Adrenal gland (tissue), 19 donors: ENCODE measurements at places on chromosomes 3 and 15. TPM values are rescaled to one million over a fixed set of nuclear protein-coding genes. Genes with fewer than 3 reads are reported as not detected.
A peak's percentile ranks its signal among the peaks of the same experiment; 100 is the strongest.

The EIF4E3 gene
- 13.1 TPM for polyA plus RNA-seq

The AAGAB gene
- 13.3 TPM for polyA plus RNA-seq

The TEX55 gene
- polyA plus RNA-seq: not detected

The COL7A1 gene
- 66.9 TPM for polyA plus RNA-seq

The RNF111 gene
- 8.3 TPM for polyA plus RNA-seq

DNA sequence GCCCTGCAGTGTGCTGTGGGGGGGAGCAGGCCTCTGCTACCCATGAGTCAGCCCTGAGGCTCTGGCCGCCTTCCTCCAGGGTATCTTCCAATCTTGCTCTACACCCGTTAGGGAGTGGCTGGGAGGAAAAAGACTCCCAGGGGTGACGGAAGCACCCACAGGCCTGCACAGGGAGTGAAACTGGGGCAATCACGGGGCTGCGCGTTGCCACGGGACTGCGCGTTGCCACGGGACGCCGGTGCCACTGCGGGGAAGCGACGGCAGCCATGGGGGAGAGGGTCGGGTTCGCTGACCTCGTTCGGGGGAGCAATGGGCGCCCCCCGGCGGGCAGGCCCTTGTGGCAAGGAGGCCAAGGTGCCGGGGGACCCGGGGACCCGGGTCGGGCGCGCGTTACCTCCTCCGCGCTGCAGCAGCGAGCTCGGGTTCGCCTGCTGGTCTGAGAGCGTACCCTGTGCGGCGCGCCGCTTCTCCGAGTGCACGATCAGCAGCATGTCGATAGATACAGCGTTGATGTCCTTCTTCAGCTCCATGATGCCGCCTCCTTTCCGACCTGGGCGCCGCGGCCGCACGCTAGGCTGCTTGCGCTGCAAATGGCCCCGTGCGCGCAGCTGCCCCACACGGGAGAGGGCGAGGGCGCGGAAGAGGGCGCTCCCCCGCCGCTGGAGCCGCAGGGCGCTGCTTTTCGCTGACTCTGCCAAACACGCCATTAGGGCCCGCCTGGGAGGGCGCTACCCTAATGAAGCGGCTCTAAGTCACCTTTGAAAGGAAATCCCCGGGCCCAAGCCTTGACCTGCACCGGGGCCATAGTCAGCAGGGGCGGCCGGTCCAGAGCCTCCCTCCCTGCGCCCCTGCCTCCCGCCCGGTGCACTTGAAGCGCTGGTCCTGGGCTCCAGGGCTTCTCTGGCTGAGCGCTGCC, at the start of gene KY:
KY (minus strand) TSS at position 592 of the 916 bp plus-strand sequence; CDS start at position 530, 62 bp downstream.
- peaks cover 6% of the 10 kb centered on the region for H3K4me1 ChIP-seq
- H3K4me3 ChIP-seq: peak within 1 kb of the TSS; percentile 55
- peak within 1 kb of the TSS; percentile 91 for H3K27ac ChIP-seq
- no peaks in the 10 kb centered on the region for H3K36me3 ChIP-seq

GRCh38 chr3:79396595-79396994, 371.2 kb downstream of the ROBO1 start:
- no peaks in the 10 kb centered on the region for H3K36me3 ChIP-seq
- no peak overlapping the region for H3K4me3 ChIP-seq
- DNase-seq: no peak
- H3K4me1 ChIP-seq: no peaks in the 10 kb centered on the region
- H3K27me3 ChIP-seq: no peaks in the 10 kb centered on the region

GRCh38 chr3:14243782-14244181, 65.2 kb downstream of the LSM3 start:
- H3K36me3 ChIP-seq: no peaks in the 10 kb centered on the region
- no peak overlapping the region for H3K27ac ChIP-seq
- H3K4me1 ChIP-seq: peaks cover 3% of the 10 kb centered on the region

DNA sequence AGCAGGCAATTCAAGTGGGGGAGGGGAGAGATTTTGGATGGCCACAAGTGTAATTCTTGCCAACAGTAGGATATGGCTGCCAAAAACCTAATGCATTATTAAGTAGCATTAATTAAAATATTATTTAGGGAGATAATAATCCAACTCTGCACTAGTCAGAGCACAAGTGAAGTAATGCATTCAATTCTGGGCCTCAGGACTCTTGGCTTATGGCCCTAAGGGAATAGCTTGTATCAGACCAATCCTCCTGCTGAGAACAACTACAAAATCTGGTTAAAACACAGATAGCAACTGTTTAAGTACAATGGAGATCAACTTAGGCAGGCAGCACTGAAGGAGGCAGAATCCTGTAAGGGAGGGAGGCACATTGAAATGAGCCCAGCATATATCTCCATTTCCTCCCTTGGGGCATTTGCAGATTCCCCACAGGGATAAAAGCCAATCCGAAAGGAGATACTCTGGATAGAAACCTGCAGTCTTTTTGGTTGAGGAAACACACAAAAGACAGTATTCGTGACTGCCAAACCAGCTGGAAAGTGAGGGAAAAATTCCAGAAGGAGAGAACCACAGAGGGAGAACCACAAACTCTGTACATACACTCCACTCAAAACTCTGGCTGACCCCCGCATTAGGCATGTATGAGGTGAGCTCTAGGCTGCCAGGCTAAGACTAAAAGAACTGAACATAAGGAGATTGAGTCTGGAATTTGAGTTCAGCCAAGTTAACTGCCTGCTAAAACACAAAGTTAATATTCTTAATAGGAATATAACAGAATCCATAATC, 57.4 kb downstream of the ETFA start:
- DNase-seq: no peak
- no peak overlapping the region for H3K27ac ChIP-seq
- no peaks in the 10 kb centered on the region for H3K4me1 ChIP-seq
- no peaks in the 10 kb centered on the region for H3K36me3 ChIP-seq
- no peaks in the 10 kb centered on the region for H3K27me3 ChIP-seq
- no peak overlapping the region for H3K4me3 ChIP-seq

DNA sequence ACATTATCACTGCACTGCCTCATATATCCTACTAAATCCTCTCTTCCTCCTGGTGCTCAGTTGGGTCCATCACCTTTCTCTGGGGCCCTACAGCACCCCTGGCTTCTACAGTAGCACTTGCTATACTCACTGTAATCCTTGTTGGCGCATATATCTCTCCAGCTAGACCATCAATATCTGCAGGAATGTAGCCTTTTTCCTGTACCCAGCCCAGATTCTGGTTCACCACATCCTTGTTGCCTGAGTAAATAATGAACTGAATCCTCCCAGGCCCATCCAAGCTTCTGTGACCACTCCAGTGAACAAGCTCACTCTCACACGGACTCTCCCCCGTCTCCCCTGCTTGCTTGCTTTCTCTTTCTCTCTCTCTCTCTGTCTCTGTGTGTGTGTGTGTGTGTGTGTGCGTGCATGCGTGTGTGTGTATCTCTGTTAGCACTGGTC, 62.5 kb upstream of the LIPC start:
- no peak overlapping the region for H3K27ac ChIP-seq
- no peaks in the 10 kb centered on the region for H3K36me3 ChIP-seq
- DNase-seq: no peak
- no peak overlapping the region for H3K4me3 ChIP-seq
- H3K27me3 ChIP-seq: no peaks in the 10 kb centered on the region
- H3K4me1 ChIP-seq: no peaks in the 10 kb centered on the region

GRCh38 chr3:48151058-48151806, 37.0 kb downstream of the CDC25A start:
- DNase-seq: peak; percentile 80
- H3K4me3 ChIP-seq: no peak overlapping the region
- H3K27me3 ChIP-seq: no peaks in the 10 kb centered on the region
- H3K27ac ChIP-seq: no peak overlapping the region
- H3K36me3 ChIP-seq: no peaks in the 10 kb centered on the region
- peaks cover 8% of the 10 kb centered on the region for H3K4me1 ChIP-seq

- no peaks in the 10 kb centered on the region for H3K36me3 ChIP-seq
- peaks cover 25% of the 10 kb centered on the region for H3K4me1 ChIP-seq
- DNase-seq: no peak
- H3K4me3 ChIP-seq: no peak overlapping the region
These were observed 30.7 kb downstream of the LMCD1 start for GRCh38 chr3:8532251-8532871.

GRCh38 chr15:51269496-51269895, 68.9 kb downstream of the CYP19A1 start:
- no peak overlapping the region for H3K4me3 ChIP-seq
- DNase-seq: no peak
- H3K27me3 ChIP-seq: no peaks in the 10 kb centered on the region
- H3K4me1 ChIP-seq: peaks cover 12% of the 10 kb centered on the region
- H3K27ac ChIP-seq: no peak overlapping the region
- no peaks in the 10 kb centered on the region for H3K36me3 ChIP-seq

DNA sequence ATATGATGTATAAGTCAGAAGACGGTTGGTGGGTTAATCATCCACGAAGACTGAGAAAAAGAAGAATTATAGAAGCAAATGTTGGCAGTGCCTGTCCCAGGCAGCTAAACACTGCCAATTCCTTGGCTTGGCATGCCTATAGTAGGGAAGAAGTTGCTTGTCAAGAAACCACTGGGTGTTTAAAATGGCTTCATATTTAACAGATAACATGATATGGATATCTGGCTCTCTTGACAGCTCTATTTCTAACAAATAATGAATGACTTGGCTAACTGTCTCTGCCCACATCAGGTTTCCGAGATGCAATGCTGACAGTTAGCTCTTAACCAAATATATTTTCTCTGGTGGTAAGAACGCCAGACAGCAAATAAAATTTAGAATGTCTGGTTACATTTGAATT, 341.7 kb upstream of the KCNMB2 start:
- H3K4me1 ChIP-seq: peaks cover 14% of the 10 kb centered on the region
- H3K36me3 ChIP-seq: no peaks in the 10 kb centered on the region
- DNase-seq: no peak
- no peak overlapping the region for H3K4me3 ChIP-seq
- no peaks in the 10 kb centered on the region for H3K27me3 ChIP-seq
- H3K27ac ChIP-seq: no peak overlapping the region

DNA sequence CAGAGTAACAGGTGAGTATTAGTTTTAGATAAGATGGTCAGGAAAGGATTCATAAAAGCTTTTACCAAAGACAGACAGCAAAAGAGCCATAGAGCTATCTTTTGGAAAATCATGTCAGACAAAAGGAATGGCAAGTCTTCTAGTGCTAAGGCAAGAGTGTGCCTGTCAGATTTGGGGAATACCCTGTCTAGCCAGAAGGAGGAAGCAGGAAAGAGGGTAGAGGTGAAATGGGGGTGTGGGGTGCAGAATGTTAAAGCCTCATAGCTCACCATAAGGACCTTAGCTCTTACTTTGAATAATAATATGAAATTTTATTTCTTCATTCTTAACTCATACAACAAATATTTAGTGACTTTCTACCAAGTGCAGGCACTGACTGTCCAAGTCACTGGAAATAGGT, 512.1 kb upstream of the ROBO2 start:
- no peak for DNase-seq
- H3K4me3 ChIP-seq: no peak overlapping the region
- H3K27ac ChIP-seq: no peak overlapping the region
- no peaks in the 10 kb centered on the region for H3K27me3 ChIP-seq
- no peaks in the 10 kb centered on the region for H3K4me1 ChIP-seq

DNA sequence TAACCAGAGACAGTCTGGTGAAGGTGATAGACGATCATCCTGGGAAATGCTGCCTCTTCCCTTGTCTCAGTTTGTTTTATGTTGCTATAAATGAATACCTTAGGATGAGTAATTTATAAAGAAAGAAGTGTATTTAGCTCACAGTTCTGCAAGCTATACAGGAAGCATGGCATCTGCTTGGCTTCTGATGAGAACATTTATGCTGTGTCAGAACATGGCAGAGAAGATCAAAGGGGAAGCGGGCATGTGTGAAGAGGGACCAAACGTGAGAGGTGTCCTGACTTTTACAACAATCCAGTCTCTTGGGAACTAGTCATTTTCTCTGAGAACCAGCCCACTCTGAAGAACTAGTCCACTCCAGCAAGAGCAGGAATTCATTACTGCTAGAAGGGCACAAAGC, 9.6 kb downstream of the CMC1 start:
- no peak overlapping the region for H3K4me3 ChIP-seq
- DNase-seq: no peak
- no peak overlapping the region for H3K27ac ChIP-seq
- no peaks in the 10 kb centered on the region for H3K27me3 ChIP-seq

- H3K4me3 ChIP-seq: no peak overlapping the region
- H3K4me1 ChIP-seq: no peaks in the 10 kb centered on the region
- H3K27me3 ChIP-seq: peaks cover 5% of the 10 kb centered on the region
These were observed 134.7 kb downstream of the PEX5L start for GRCh38 chr3:179902061-179902460.

DNA sequence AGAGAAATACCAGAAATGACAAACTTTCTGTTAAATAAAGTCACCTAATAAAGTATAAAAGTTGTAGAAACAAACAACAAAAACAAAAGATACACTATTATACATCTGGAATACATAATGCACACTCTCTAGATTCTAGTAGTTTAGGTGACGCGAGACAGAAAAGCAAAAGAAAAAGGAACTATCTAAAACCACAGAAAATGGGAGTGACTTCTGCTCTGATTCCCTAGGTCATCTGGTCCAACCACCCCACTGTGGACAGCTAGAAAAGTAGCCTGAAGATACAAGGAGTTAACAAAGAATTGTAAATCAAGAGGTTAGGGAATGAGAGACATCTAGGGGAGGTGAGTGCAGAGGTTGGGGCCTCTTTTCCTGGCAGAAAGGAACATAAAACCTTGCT, 39.1 kb downstream of the DHX36 start:
- H3K4me1 ChIP-seq: no peaks in the 10 kb centered on the region
- no peak overlapping the region for H3K4me3 ChIP-seq
- no peak for DNase-seq
- no peaks in the 10 kb centered on the region for H3K27me3 ChIP-seq
- H3K36me3 ChIP-seq: no peaks in the 10 kb centered on the region

- H3K4me1 ChIP-seq: peaks cover 7% of the 10 kb centered on the region
- H3K27ac ChIP-seq: no peak overlapping the region
- no peaks in the 10 kb centered on the region for H3K36me3 ChIP-seq
- DNase-seq: no peak
- H3K27me3 ChIP-seq: no peaks in the 10 kb centered on the region
These were observed 6.3 kb upstream of the MTHFS start for GRCh38 chr15:79903144-79903543.

GRCh38 chr15:99369196-99369595, 117.9 kb downstream of the LRRC28 start:
- DNase-seq: no peak
- no peaks in the 10 kb centered on the region for H3K4me1 ChIP-seq
- no peak overlapping the region for H3K4me3 ChIP-seq
- H3K27ac ChIP-seq: no peak overlapping the region

DNA sequence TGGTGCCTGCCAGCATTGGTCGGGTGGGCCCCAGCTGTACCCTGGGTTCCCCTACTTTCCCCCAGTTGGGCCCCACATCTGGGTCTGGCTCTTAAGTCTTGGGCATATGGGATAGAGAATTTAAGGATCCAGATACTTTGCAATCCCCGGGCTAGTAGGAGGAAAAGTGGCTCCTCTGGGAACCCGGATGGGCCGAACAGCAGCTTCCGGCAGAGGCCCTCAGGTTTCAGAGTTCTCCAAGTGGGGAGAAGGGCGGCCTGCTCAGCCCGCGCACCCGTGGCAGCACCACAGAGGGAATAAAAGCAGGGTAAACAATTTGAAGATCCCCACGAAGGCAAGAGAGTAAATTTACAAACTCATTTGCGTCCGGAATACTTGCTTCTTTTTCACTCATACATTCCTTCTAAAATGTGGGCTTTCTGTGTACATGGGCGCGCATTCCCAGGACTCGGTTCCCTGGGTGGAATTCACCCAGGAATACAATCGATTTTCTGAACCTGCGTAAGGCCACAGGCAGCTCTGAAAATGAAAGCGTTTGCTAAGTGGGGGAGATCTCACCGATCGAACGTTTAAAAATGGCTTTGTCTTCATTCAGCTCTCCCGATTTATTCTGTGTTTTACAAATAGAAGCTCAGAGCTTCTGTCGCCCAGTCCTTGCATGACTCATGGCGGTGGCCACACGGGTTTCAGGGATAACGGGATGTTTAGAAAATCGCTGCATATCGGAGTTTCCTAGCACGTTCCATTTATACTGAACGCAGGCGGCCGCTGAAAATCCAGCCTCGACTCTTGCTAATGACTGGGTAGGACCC, 74.0 kb upstream of the POLG start:
- no peak overlapping the region for H3K4me3 ChIP-seq
- no peaks in the 10 kb centered on the region for H3K36me3 ChIP-seq
- no peak for DNase-seq
